Frontal cortex (tissue), 4 donors: ENCODE measurements at places on chromosomes 11 and 22. TPM values are rescaled to one million over a fixed set of nuclear protein-coding genes. Genes with fewer than 3 reads are reported as not detected.

APOA4 gene
- total RNA-seq, result not detected

KRTAP5-2 gene
- total RNA-seq, result not detected

PATE2 gene
- 0.82 TPM for total RNA-seq

MN1 gene
- total RNA-seq, result 26.5 TPM

GNAZ gene
- total RNA-seq, result 183 TPM

CEND1 gene
- 7.3 TPM for total RNA-seq

MLC1 gene
- total RNA-seq, result 17.9 TPM

TNRC6B gene
- 29.3 TPM for total RNA-seq

OR8A1 gene
- total RNA-seq, result not detected

OR51B5 gene
- 0.82 TPM for total RNA-seq

ADM2 gene
- total RNA-seq, result not detected

SLC17A6 gene
- total RNA-seq, result 11.8 TPM

ANGPTL5 gene
- total RNA-seq, result 0.41 TPM

CNIH2 gene
- total RNA-seq, result 41.6 TPM

FAM227A gene
- total RNA-seq, result 4.9 TPM

CBLIF gene
- not detected for total RNA-seq

RNASEH2C gene
- total RNA-seq, result 9.4 TPM

MRGPRX4 gene
- not detected for total RNA-seq

IGF2 gene
- total RNA-seq, result 19.6 TPM

SHANK3 gene
- total RNA-seq, result 4.1 TPM

OR52N4 gene
- not detected for total RNA-seq

STK33 gene
- 7.3 TPM for total RNA-seq

MRGPRX3 gene
- not detected for total RNA-seq

NAALAD2 gene
- total RNA-seq, result 6.9 TPM

MS4A14 gene
- total RNA-seq, result not detected

LYVE1 gene
- 6.9 TPM for total RNA-seq

DEUP1 gene
- 0.82 TPM for total RNA-seq

PRR33 gene
- not detected for total RNA-seq

FAM76B gene
- 54.6 TPM for total RNA-seq

BCL2L13 gene
- total RNA-seq, result 31.8 TPM

ELMOD1 gene
- total RNA-seq, result 118 TPM

GLB1L2 gene
- 1.2 TPM for total RNA-seq

FOLH1 gene
- 4.9 TPM for total RNA-seq

SPDYC gene
- total RNA-seq, result not detected

ST14 gene
- not detected for total RNA-seq
